ENCODE measurements at places on chromosomes 16 and 17.
A peak's percentile ranks its signal among the peaks of the same experiment; 100 is the strongest.

- no peak for DNase-seq
Observed at GRCh38 chr17:29177871-29178749, 2.1 kb downstream of the MYO18A start.

DNA sequence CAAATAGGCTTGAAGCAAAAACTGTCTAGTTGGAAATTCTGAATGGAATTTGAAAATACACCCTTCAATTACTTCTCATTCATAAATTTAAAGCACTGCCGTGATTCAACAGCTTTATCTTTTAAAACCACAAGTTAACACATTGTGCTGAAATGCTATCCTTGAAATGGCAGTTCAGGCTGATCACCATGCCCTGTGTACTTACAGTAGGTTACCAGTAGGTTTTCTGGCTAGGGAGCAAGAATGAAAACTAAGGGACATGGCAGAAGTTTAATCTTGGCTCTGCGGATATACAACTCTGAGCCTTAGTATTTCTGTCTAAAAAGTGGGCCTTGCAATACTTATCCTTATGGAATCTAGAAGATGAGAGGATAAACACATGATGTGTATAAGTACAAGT is 28.0 kb downstream of the NXPH3 start:
- no peak for DNase-seq

DNA sequence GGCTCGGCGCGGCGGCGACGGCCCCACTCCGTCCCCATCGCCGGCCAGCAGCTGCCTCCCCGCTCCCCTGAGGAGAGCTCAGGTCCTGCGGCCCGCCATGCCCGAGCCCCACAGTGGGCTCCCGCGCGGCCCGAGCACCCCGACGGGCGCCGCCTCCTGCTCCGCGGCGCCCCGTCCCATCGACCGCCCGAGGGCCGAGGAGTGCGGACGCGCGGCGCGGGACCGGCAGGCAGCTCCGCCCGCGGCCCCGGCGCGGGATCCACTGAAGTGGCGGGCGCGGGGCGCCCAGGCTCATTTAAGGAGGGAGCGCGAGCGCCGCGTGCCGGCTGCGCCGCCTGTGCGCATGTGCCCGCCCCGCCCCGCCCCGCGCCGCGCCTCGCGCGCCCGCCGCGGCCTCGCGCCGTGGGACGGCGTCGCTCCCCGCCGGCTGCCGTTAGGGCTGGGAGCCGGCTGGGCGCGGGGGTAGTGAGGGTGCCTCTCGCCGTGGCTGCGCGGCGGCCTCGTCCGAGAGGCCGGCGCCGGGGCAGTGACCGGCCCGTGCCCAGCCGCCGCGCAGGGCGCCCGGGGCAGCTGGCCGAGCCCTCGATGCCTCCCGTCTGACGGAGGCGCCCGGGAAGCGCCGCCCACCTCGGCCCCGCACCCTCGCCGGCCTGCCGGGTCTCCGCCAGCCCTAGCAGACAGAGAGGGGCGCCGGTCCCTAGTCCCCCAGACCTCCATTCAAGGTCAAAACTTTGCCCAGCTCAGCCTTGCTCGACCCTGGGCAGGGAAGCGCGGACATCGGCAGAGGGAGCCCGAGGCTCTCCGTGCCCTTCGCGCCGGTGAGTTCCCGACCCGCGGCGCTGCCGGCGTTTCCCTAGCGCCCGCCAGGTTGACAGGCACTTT is at the start of gene NETO2:
NETO2 (minus strand) TSS at position 269 of the 882 bp plus-strand sequence. CDS start 333 bp downstream, outside the sequence.
- DNase-seq, result peak; percentile 88

DNA sequence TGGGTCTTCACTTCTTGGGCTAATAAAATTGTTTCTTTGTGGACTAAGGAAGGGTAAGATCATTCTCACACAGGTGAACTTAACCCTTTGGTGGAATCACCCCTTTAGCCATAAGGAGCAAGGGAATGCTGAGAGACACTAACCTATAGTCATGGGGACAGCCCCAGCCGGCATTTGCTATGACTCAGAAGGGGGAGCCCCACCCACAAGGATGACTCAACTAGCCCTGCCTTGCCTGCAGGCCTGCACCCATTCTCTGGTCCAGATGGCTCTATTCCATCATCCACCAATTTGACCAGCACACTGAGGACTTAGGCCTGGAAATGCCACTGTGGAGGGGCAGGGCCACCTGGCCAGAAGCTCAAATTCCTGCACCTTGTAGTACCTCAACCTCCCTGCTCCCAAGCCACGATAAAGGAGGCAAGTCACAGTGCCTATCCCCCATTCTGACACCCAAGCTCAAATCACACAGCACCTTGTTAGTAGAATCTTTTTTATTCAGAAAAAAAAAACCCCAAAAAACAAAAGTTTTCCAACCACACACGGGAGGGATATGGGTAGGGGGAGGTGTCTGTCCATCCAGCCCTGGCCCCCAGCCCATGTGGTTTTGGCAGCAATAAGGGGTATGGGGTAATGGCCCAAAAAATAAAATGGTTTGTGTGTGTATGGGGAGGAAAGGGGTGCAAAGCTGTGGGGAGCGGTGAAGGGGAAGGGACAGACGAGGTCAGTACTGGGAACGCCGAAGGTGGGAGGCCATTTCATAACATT is 3.0 kb downstream of the PFN1 start:
- DNase-seq, result no peak

GRCh38 chr16:50839356-50839755 is 97.5 kb downstream of the CYLD start:
- DNase-seq, result no peak
